ENCODE measurements at places on chromosomes 11 and 22. TPM values are rescaled to one million over a fixed set of nuclear protein-coding genes. Genes with fewer than 3 reads are reported as not detected.

DNA sequence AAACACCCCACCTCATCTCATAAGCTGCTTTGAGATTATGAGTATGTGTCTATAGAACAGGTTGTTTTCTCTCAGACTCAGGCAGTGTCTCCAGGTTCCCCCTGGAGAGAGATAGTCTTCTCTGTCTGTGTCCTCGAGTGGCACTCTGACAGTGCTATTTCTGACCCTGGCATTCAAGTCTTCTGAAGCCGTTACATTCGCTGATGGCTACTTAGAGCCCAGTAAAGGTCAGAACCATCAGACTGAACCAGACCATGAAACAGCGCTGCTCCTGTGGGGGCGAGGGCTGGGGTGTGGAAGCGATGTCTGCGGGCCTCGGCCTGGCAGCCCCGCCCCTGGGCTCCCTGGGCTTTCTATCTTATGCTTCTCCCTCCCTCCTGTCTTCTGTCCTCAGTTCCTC is 23.5 kb downstream of the SHISA8 start:
- DNase-seq: no peak

- no peak for DNase-seq
These were observed 696 bp upstream of the MARK2 start for GRCh38 chr11:63838150-63838677.

Gene SLN
- polyA plus RNA-seq: not detected

Gene P2RY6
- polyA plus RNA-seq: 0.04 TPM

DNA sequence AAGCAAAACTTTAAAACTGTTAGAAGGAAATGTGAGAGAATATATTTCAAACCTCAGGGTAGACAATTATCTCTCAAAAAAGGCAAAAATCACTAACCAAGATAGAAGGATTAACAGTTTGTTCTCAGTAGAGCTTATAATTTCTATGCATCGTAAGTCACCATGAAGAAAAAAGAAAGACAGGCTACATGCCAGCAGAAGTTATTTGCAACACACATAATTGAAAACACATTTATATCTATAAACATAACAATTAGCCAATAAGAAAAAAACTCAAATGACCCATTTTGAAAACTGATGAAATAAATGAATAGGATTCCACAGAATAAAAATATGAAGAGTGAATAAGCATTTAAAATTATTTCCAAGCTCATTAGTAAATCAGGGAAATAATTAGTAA is 24.4 kb upstream of the SNX19 start:
- DNase-seq: no peak

GRCh38 chr11:72624496-72625201 is 49.6 kb downstream of the PDE2A start:
- no peak for DNase-seq

DNA sequence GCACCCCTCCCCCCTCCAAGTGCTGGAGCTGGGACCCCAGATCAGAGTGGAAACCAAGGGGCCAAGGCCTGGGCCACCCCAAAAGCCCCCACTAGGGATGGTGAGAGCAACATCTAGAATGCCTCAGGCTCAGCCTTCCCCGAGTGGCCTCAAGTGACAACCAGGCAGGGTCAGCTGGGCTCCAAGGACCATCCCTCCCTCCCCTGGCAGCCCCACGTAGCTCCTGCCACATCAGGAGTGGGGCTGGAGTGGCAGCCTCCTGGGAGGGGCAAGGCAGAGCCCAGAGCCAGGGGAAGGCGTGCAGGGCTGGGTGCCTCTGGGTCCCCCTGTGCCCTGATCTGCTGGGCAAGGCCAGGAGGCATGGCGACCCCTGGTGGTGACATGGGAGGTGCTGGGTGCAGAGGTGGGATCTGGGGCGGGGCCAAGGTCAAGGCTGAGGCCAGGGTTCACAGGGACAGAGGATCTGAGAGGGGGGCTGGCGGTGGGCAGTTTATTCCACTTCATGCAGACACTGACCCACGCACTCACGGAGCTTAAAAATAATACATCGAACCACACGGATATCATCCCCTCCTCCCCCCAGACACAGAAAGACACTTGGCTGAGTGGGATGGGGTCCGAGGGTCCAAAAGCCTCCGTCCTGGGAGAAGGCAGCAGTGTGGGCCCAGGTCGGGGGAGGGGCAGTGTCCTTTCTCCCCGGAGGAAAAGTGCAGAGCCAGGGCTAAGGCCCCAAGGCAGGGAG is 15.8 kb upstream of the EHD1 start:
- DNase-seq: no peak

Gene ADAMTS8
- not detected for polyA plus RNA-seq

GRCh38 chr11:110720431-110721275 is 8.4 kb upstream of the ARHGAP20 start:
- no peak for DNase-seq

GRCh38 chr11:120521176-120521575 is 9.6 kb downstream of the GRIK4 start:
- DNase-seq: no peak

- DNase-seq: no peak
These were observed 47.3 kb downstream of the GRIK4 start for GRCh38 chr11:120558744-120559431.

Gene USP28
- polyA plus RNA-seq: 9.2 TPM

Gene SORL1
- polyA plus RNA-seq: 9.5 TPM

DNA sequence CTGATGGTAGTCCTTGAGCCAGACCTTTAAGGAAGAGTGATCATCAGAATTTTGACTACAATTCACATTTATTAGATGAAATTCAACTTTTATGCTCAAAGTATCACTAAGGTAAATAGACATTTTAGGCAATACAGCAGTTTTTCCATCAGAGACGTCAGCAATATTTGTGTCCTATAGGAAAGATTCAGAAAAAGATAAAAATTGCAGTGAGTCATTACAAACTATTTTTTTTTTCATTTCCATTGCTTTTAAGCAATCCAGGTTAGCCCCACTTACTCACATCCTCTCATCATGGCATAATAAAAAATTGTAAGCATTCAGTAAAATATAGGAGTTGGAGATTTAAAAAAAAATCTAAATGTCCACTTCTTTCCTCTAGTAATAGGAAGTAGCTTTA is 46.9 kb downstream of the MSANTD4 start:
- peak; percentile 5 for DNase-seq
